ENCODE measurements at places on chromosomes 3 and 15.

- no peak for DNase-seq
Measured at GRCh38 chr3:84141571-84141970, 817.2 kb upstream of the CADM2 start.

DNA sequence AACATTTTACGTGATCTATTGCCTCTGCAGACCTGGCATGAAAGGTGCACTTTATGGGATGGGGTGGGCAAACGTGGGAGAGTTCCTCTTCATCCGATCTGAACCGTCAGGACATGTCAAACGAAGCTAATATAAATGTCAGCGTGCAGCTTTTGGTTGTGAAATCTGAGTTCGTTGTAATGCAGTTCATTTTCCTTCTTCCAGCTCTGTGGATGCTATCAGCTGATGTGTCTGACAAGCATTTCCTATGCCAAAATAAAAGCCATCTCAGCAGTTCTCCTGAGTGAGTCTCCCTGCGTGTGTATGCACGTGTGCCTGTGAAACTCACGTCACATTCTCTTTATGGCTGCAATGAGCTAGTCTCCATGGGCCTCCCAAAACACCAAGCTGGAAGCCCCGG lies 512.3 kb downstream of the MCTP2 start:
- DNase-seq, result no peak

GRCh38 chr15:28049581-28049980 lies 49.5 kb downstream of the OCA2 start:
- DNase-seq, result no peak

GRCh38 chr3:51340013-51340829 lies 44.9 kb upstream of the MANF start:
- peak; percentile 96 for DNase-seq

DNA sequence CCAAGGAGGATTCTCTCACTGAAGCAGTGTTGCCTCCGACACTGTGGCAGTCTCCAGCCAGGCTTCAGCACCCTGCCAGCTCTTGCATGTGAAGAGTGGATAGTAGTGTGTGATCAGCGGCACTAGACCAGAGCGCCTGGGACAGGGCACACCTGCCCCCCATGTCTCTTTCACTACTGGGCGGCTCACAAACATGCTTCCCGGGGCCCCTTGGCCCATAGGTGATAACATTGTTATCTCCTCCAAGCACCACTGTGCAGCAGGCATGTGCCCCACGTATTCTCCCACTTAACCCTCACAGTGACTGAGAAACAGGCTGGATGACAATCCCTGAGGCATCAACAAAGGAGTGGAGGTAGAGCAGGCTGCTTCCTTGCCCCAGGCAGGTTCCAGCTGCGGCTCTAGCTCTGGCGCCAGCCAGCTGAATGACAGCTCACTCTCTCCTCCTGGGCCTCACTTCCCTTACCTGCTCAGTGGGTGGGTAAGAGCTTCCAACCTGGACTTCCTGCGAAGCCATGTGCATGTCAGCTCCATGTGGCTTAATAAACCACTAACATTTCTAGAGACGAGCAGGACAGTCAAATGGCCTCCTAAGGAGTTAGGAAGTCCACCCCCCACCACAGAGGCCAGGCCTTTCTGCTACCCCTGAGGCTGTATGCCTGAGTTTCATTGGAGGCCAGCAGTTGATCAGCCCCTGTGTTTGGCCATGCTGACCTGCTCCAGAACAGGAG lies 37.8 kb downstream of the KLF13 start:
- no peak for DNase-seq

GRCh38 chr3:78277801-78278200 lies 1237.9 kb downstream of the ROBO2 start:
- DNase-seq, result no peak

GRCh38 chr3:55598224-55598623 lies 111.1 kb upstream of the WNT5A start:
- no peak for DNase-seq

DNA sequence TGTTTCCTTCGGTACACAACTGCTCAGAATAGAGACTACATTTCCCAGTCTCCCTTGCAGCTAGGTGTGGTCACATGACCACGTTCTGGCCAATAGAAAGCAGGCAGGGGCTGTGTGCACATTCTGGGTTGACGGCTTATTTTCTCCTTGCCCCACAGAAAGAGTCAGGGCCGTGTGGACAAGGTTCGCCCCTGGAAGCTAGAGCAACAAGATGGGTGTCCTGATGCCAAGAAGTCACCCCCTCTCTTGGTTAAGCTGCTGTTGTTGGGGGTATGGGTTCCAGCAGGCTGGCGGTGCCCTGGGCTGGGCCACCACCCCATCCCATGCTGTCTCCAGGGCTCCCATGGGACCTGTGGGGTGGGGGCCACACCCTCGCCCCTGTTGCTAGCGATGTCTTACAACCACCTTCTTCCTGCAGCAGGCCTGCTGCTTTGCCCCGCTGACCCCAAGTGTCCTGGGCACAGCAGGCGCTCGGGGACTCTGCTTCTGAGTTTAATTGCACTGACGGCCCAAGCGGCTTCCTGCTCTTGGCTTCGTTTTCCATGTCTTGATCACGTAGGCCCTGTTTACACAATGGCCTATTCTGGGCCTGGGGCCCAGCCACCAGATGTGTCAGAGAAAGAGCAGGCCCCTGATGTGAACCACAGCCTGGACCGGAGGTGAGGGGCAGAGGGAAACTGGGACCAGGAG lies 24.9 kb downstream of the ABTB1 start:
- DNase-seq, result peak; percentile 86

GRCh38 chr3:49265661-49266386 lies 11.2 kb downstream of the C3orf62 start:
- DNase-seq, result no peak
